CD4-positive, CD25-positive, alpha-beta regulatory T cell (primary cell): ENCODE measurements at places on chromosomes 1 and 21.

DNA sequence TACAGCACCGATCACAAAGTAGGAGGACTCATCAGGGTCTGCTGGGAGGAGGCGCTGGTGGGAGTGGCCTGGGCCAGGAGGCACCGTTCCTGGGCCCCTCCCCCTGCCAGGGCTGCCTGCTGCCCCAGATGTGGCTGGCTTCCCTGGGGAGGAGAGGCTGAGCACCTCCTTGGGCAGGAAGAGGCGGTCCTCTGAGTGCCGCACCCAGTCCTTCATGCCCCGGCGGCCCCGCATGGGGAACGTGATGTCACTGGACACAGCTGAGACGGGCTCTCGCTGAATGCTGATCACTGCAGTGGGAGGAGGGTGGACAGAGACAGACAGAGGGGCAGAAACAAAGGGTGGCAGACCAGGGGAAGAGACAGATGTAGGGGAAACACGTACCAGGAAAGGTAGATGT is 24.8 kb downstream of the ADGRB2 start:
- peak; percentile 75 for DNase-seq

GRCh38 chr1:15837931-15838330 is 9.6 kb upstream of the SPEN start:
- no peak for DNase-seq

DNA sequence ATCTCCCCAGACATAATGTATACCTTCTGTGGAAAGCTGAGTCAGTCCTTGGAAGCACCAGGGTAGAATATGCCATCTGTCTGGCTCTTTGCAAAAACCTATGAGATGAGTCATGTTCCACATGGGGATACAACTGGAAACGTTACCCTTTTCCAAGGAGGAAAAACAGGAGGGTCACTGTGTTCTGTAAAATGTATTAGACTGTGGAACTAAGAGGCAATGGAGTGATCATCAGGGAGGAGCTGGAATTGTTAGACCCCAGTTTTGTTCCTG is 16.1 kb upstream of the PSMD4 start:
- DNase-seq = no peak

DNA sequence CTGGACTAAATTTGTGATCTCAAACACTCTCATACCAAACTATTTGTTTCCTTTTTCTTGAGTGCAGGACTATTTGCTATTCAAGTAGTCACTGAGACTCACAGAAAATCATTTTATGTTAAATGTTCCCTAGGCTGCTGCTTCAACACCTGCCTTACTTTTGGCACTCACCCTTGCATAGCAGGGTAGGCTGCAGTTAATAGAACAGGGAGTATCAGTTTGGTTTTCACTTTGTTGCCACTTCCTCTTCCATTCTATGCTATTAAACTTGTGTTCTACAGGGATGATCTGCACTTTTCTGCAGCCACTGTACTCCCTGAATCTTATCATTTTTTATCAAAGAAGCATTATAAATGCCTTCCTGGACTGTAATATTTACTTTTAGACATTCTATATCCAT is 148.7 kb upstream of the PRMT6 start:
- no peak for DNase-seq

- DNase-seq = no peak
Measured at GRCh38 chr1:153192697-153193096, 10.5 kb upstream of the LELP1 start.

GRCh38 chr1:45370575-45370974 is 30.3 kb upstream of the MUTYH start:
- no peak for DNase-seq

GRCh38 chr1:169119405-169119804 is 12.9 kb downstream of the ATP1B1 start:
- no peak for DNase-seq

DNA sequence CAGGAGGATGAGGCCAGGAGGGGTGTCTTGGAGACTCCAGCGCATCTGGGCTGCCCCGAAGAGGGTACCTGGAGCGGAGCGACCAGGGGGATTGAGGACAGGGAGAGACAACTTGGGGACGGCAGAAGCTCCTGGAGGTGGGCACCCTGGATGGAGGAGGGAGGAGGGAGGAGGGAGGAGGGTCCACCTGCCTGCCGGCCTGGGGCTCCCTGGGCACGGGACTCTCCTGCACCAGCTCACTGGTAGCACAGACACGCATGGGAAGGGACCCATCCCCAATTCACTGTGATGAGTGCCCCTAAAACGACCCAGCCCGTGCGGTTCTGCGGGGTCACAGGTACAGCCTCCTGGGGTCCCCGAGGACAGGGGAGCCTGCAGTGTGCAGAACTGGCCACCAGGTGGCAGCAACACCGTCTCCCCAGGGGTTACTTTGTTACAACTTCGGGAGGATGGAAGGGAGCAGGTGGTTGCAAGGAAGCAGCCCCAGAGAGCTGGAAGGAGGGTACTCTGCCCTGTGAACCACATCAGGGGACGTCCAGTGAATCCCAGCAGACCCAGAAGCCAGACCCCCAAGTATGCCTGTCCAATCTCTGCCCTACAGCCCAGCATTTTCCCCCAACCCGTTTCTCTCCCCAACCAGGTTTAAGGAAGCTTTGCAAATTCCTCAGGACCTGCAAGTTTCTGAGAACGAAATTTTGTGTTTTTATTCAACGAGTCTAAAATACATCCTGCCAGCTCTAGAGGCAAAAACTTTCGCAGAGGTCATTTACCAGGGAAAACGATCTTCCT is 482.4 kb downstream of the NPHP4 start:
- DNase-seq = peak; percentile 50

DNA sequence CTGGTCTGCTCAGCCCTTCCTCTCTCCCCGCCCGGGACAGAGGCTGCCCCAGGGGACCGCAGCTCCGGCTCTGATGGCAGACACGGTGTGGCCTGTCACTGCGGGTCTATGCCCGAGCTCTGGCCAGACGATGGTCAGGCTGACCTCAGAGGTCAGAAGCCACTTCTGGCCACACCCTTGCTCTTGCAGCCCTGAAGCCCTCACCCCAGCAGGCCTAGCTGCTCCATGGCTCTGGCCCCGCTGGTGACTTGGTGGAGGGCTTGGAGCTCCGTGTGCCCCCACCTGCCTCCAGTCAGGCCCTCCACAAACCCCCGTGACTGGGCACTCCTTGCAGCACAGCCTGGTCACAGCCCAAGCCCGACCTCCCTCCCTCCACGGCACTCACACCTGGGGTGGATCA is 47.6 kb downstream of the PRDM16 start:
- DNase-seq = no peak

DNA sequence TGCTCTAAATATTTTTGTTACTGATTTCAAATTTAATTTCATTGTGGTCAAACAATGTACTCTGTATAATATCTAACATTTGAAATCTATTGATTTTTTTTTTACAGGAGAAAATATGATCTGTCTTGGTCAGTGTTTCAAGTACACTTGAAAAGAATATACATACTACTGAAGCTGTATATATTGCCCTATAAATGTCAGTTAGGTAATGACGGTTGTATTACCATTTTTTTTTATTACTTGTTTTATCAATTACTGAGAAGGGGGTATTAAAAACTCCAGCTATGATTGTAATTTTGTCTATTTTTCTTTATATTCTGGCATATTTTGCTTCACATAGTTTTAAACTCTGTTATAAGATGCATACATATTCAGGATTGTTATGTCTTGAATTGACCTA is 59.7 kb upstream of the CACHD1 start:
- no peak for DNase-seq

DNA sequence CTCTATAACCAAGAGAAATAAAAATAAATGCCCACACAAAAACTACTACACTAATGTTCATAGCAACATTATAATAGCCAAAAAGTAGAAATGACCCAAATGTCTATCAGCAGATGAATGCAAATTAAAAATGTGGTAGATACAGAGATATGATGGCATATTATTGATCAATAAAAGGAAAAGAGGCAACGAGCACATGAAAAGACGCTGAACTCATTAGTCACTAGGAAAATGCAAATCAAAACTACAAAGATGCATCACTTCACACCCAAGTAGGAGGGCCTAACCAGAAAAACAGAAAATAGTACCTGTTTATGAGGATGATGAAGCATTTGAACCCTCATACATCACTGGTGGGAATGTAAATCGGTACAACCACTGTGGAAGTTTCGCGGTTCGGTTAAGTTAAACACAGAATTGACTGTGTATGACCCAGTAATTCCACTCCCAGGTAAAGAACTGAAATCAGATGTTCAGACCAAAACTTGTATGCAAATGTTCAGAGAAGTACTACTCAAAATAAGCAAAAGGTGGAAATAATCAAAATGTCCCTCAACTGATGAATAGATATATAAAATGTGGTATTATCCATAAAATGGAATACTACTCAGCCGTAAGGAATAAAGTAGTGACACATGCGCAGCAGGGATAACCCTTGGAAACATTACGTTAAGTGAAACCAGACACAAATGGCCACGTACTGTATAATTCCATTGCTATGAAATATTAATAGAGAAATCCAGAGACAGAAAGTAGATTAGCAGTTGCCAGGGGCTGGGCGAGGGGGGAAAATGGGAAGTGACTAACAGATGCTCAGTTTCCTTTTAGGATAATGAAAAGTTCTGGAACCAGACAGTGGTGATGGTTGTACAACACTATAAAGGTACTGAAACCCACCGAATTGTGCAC is 3.1 kb downstream of the USP48 start:
- DNase-seq = peak; percentile 19

DNA sequence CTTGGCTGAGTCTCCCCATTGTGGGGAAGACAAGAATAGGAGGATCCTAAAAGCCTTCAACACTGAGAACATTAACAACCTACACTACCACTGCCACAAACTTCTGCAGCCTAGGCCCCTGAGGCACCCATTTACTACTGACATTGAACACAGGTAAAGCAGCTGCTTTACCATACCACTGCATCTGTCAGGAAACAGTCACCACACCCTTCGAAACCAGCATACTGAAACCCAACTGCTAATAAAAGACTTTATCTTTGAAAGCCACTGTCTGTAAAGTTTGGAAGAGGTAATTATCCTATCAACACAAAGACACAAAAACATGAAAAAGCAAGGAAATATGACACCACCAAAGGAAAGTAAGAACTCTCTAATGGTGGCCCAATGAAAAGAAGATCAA is 7.4 kb downstream of the IFNAR1 start:
- DNase-seq = peak; percentile 81

DNA sequence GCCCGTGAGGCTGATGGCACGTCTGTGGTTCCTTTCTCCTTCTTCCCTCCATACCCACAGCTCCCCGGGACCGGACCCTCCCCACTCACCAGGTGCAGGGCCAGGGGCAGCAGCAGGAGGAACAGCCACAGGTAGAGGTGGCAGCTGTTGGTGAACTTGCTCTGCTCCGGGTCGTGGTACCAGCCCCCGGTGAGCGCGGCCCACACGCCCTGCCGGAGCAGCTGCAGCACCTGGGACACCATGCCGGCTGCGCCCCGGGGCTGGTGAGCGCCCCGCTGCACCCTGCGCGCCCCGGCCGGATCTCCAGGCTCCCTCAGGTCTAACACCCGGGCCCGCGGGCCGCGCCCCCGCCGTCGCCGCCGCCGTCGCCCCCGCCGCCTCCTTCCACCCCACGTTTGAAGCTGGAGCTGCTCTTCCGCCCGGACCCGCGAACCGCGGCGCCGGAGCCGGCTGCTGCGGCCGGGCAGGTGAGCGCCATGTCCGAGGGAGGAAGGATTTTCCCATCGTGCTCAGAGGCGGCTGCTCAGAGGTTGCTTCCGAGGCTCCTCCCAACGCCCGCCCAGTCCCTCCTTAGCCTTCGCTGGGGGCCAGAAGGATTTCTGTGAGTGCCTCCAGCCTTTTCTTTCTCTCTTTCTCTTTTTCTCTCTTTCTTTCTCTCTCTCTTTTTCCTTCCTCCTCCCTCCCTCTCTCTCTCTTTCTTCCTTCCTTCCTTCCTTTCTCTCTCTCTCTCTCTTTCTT is at the start of gene PCNX2:
PCNX2 (minus strand) TSS at position 489 of the 738 bp plus-strand sequence; CDS start at position 242, 247 bp downstream.
- DNase-seq = peak; percentile 70

GRCh38 chr1:193846876-193847604 is 660.6 kb upstream of the B3GALT2 start:
- no peak for DNase-seq

- no peak for DNase-seq
Measured at GRCh38 chr1:50412813-50413476, 10.3 kb downstream of the DMRTA2 start.

DNA sequence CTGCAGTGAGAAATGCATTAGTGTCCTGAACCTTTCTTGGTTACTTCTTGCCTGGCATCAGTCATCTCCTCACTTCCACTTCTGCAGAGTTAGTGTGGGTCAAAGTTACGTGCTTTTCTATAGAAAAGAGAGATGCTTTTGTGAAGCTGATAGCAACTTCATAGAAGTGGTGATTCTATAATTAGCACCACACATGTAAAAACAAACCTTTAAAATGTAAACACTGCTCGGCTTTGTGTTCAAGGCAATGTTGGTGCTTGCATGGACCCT is 57.3 kb downstream of the MRPS6 start:
- no peak for DNase-seq

DNA sequence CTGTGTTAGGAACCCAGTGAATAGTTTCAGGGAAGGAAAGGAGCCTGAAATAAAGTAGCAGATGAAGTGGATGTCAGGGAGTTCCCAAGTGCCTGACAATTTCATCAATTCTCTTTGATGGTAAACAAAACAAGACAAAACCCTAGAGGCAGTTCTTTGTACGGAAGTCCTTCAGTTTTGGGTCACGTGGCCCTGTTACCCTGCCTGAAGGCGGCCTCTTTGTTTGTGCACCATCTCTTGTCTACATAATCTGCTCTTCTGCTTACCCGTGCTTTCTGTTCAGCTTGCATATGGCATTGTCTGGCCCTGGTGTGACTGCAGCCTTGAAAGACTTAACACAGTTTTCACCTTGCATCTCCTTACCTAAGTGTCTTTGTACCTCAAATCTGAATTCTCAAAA is 166.7 kb upstream of the DUSP10 start:
- DNase-seq = no peak

DNA sequence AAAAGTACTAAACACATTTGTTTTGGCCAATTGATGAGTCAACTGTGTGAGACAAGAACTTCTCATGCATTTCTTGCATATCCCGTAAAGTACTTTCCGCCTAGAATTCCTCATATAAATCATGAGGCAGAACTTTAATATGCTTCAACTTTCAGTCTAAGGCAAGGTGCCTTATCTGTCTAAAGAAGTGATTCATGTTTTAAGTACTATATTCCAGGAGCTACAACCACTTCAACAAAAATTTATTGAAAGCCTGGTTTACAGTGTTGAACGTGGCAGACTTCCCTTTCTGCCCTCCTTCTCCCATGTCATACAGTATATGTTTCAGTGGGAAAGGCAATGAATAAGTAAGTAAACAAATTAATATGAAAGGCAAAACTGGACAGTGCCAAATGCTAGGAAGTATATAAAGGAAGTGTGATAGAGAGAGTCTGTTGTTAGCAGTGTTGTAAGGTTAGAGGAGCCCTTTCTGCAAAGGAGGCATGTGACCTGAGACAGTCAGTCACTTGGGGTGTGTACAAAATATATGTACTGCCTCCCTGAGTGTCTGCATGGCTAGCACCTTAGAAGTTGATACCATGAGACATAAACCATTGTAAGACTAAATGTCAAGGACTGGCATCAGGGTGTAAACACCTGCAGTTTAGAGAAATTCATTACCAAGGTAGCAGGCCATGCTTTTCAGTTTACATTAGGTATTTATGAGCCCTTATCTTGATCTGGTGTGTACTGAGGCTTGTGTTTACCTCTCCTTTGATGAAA is 362.2 kb downstream of the SRGAP2C start:
- peak; percentile 14 for DNase-seq

- no peak for DNase-seq
Measured at GRCh38 chr1:157154940-157155514, 16.8 kb upstream of the ETV3 start.

- peak; percentile 31 for DNase-seq
Measured at GRCh38 chr1:84301004-84301784, at the start of gene SAMD13. Gene SAMD13 (plus strand): TSS chr1:84301708. CDS start chr1:84303235, 1,527 bp downstream.
